ENCODE measurements at places on chromosomes 1 and 21. TPM values are rescaled to one million over a fixed set of nuclear protein-coding genes. Genes with fewer than 3 reads are reported as not detected.

Gene TMCC2
- total RNA-seq: 6.9 TPM

Gene IL19
- not detected for total RNA-seq

Gene TAF5L
- 13.6 TPM for total RNA-seq

Gene ADAMTS4
- 0.51 TPM for total RNA-seq

Gene TGFB2
- total RNA-seq: 13.9 TPM

Gene ANKRD65
- total RNA-seq: 2.0 TPM

Gene OR10J1
- not detected for total RNA-seq

Gene FAM167B
- total RNA-seq: 2.1 TPM

Gene CCDC181
- 0.66 TPM for total RNA-seq

Gene HCRTR1
- total RNA-seq: not detected

Gene ZNF648
- total RNA-seq: not detected
